Sigmoid colon (tissue), 7 donors: ENCODE measurements at places on chromosomes 7 and 10. TPM values are rescaled to one million over a fixed set of nuclear protein-coding genes. Genes with fewer than 3 reads are reported as not detected.

HPSE2 gene
- polyA plus RNA-seq, result 0.52 TPM

CXCL12 gene
- polyA plus RNA-seq, result 43.5 TPM

SPDYE8 gene
- not detected for polyA plus RNA-seq

GRCh38 chr7:2399848-2400587, 3.4 kb upstream of the CHST12 start:
- DNase-seq, result peak; percentile 92

DNA sequence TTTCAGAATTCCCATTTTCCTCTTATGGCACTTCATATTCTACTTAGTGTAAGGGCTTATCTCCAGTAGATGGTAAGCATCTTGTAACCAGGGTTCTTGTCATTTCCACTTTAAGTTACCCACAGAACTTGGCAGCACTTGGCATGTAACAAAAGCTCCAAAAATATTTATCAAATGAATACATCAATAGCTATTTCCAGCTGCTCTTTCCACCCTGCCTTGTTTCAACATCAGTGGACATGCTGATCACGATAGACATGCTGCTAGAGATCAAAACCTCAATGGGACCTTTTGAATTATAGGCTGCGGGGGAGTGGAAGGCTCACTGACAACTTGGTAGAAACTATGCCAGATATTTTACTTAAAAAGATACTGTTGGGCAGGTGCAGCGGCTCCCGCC, 32.9 kb downstream of the HOXA1 start:
- DNase-seq, result no peak

- no peak for DNase-seq
Measured at GRCh38 chr7:15178065-15178464, 275.5 kb upstream of the DGKB start.

DNA sequence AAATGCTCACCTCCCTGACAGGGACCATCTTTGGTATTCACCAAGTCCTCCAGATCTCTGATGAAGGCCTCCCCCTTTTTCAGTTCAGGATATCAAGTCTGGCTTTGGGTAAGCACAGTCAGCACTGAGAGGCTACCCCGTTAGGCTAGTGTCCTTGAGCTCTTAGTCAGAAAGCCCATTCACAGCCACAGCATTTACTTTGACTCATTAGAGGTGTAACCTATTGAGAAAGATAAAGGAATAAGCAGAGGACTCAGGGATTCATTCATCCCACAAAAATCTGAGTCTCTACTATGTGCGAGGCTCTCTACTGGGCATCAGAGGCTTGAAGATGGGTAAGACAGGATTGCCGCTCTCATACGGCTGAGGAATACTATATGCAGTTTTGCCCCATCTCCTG, 14.0 kb upstream of the RAMP3 start:
- no peak for DNase-seq

DNA sequence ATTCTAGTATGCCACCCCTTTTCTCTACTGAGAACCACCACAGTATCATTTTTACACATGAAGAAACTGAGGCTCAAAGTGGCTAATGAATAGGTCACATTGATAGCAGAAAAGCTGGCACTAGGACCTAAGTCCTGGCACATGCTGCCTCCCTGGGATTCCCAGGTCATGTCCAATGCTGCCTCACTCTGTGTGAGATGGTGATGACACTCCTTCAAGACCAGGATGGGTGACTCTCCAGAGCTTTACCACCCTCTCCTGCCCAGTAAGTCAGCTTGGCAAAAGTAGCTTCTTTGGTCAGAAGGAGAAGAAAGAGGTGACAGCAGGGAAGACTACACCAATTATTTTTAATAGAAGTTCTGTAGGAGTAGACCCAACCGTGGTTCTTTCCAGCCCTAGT, 13.3 kb upstream of the AKR1B10 start:
- no peak for DNase-seq

- DNase-seq, result no peak
Measured at GRCh38 chr7:148291799-148292198, 298.8 kb upstream of the C7orf33 start.

- DNase-seq, result peak; percentile 39
Measured at GRCh38 chr10:117568334-117568733, 25.8 kb downstream of the EMX2 start.

DNA sequence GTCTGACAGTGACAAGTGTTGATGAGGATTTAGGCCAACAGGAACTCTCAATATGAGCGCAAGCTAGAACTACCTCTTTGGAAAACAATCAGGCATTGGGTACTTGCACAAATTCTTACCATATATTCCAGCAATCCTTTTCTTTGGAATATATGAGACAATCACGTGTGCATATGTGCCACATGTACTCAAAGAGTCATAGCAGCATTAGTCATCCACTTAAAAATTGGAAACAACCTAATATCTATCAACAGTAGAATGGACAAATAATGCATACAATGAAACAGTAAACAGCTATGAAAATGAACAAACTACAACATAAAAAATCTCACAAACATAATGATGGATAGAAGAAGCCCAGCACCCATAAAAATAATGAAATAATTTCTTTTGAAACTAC, 179.7 kb downstream of the GLI3 start:
- no peak for DNase-seq

DNA sequence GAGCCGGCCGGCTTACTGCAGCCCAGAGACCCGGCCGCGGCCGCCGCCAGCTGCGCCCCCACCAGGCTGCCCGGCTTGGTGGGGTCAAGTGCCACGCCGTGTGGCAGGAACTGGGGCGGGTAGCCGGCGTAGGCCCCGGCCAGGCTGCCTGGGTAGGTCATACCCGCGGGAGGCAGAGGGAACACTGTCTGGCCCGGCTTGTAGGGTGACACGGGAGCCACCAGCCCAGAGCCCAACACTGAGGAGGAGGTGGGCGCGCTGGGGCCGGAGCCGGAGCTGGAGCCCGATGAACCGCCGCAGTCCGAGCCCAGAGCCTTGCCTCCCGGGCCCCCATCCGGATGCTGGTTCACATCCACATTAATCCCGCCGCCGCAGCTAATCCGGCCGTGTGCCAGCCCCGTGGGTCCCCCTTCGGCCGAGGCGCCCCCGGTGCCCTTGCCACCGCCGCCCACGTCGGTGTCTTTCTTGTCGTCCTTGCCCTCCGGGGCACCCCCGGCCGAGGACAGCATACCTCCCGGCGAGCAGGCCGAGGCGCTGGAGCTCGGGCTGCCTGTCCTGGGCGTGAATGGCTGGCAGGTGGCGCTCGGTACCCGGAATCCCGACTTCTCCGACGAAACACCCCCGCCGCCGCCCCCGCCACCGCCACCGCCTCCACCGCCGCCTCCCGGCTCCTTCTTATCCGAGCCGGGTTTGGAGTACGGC, 2.0 kb downstream of the ZNF503 start:
- DNase-seq, result peak; percentile 95

DNA sequence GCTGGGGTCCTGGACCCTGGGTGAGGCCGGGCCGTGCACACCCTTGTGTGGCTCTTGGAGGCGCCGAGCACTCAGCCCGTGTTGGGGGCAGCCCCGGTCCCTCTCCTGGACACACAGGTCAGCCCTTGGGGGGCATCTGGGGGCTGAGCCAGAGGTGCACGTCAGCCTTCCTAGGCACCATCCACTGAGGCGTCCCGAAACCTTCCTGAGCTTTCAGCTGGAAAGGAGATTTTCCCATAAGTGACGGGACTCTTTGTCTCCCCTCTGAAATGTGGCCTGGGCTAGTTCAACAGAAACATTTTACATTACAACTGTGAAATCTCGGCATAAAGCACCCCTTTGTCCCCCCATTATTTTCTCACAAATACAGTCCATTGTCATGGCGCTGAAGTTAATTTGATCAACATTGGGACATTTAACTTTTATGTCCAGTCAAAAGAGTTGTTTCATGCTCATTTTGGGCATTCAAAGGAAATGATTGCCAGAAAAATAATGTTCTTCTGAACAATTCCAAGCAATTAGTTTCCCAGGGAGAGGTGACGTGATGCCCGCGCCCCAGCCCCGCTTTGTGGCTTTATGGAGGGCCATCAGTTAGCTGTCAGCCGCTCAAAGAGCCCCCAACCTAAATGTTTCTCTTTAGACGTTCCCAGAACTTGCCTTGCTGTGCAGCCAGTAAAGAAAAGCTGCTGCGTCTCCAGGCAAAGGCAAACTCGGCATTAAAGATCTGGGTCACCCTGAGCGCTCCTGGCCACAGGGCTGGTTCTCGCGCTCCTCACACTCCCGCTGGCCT, 70.8 kb downstream of the NKX6-2 start:
- DNase-seq, result peak; percentile 56
